ENCODE measurements at places on chromosomes 6 and 20.

DNA sequence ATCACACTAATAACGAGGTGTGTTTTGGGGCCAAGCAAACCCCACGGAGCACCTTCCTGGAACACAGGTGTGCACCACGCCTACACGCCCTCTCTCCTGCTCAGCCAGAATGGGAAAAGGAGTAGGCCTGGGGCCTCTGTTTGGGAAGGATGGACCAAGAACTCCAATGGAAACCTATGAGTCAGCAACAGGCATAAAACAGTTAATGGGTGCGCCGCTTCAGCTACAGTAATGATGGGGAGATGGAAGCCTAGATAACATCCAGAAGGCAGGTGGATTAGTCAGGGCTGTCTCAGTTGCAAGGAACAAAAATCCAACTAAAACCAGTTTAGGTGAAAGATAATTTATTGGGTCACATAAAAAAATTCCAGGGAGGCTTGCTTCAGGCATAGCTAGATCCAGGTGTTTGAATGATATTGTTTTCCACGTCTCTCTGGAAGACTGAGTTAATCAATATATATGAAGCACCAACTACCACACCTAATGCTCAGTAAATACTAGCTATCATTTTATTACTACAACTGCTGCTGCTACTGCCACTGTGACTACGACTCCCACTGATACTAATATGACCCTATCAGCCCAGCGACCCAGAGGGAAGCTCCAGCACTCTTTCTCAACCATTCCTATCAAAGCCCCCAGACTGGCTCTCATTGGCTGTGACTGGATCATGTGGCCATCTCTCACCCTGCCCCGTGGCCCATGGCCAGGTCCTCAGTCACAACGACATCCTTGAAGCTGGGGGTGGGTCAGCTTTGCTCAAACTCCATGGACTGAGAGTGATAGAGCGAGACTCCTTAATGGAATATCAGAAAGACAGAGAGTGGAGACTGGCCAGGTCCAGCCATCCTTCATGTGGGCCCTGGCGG is 155.2 kb upstream of the PTPN1 start:
- DNase-seq, result no peak

GRCh38 chr6:44004625-44005506 is 122.4 kb downstream of the MRPL14 start:
- DNase-seq, result no peak

GRCh38 chr20:13061381-13061780 is 52.6 kb downstream of the SPTLC3 start:
- no peak for DNase-seq

- DNase-seq, result no peak
These were observed 55.8 kb downstream of the FGD2 start for GRCh38 chr6:37061157-37061804.

DNA sequence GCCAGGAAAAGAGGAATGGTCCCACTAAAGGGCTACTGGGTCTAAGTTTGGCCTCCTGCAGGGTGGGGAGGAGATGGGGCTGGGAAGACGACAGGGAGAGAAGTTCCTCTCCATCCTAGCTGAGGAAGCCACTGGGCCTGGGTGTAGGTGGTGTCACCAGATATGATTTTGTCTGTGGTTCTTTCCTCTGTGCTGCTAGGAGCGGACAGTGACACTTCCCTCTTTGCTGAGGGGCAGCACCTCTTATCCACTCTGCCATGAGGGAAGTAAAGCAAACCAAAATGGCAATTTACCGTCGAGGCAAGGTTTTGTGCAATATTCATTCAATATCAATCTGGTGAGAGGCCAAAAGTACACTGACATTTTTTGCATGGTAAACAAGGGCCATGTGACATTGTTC is 33.0 kb upstream of the NR2E1 start:
- DNase-seq, result no peak

GRCh38 chr20:3352202-3352601 is 55.3 kb downstream of the DNAAF9 start:
- DNase-seq, result no peak

- DNase-seq, result no peak
These were observed 43.9 kb upstream of the DEK start for GRCh38 chr6:18308070-18308735.

- DNase-seq, result no peak
These were observed 25.9 kb downstream of the COL11A2 start for GRCh38 chr6:33166363-33166762.

GRCh38 chr6:52539607-52540006 is 37.3 kb downstream of the TRAM2 start:
- no peak for DNase-seq

- DNase-seq, result no peak
These were observed 18.2 kb downstream of the SNAP25 start for GRCh38 chr20:10236540-10237533.

DNA sequence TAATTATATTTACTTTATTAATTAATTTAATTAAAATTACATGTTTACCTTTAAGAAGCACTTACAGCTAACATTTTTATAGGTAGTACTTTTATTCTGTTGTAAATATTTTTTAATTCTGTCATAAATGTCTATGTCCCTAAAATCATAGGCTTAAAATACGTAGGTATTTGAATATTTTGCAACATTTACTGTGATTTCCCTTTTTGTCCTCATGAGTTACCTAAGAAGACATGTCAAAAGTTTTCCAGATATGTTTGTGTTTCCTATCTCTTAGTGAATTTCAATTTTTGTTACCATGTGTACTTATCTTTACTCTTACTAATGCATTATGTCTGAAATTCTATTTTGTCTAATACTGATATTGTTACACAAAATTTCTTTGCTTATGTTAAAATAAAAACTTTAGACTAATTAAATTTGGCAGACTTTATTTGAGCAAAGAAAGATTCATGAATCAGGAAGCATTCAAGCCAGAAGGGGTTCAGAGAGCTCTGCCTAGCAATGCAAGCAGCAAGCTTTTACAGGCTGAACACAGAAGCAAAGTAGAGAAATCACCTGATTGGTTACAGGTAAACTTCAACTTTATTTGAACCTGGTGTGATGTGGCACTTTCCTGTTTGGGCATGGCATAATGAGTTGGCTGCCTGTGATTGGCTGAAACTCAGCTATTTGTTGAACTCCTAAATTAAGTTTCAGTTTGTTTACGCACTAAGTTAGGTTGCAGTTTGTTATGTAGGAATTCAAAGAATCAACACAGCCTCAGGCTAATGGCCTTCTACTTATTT is 123.2 kb upstream of the TMEM170B start:
- no peak for DNase-seq

DNA sequence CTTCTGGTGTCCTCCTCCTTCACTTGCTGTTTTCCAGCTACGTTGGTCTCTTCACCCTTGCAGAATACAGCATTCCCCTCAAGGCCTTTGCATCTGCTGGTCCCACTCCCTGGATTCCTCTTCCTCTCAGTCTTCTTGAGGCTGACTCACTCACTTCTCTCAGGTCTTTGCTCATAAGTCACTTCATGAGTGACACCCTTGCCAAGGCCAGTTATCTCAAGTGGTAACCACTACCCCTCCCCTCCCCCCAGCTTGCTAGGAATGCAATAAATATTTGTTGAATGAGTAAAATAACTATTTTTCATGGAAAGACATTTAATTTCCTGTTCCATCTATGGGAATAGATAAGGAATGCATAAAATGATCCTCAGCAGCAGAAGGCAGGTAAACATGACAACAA is 131.7 kb downstream of the PLCB4 start:
- no peak for DNase-seq

- no peak for DNase-seq
These were observed 212.2 kb upstream of the CST7 start for GRCh38 chr20:24736844-24737211.

DNA sequence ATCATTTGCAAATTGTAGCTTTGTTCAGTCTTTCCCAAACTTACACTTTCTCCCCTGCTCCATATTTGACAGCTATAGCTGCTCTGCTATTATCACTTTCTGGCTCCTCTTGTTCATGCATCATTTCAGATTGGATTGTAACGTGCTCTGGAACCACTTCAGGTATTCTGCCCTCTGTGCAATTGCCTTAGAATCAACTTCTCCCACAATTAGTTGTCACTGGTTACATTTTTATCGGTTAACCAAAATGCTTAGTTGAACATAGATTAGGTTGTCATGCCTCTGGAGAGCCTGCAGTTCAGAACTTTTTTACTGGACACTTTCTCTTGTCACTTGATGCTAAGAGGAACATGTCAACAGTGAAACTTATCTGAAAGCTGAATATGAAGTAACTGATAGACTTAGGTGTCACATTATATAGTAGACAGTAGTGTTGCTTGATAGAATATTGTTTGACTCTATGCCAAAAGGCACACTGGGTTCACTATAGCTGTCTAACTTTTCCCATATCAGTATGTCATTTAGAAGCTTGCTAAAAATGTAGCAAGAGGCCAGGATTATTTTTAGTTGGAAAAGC is 127.7 kb upstream of the PTPRK start:
- no peak for DNase-seq

DNA sequence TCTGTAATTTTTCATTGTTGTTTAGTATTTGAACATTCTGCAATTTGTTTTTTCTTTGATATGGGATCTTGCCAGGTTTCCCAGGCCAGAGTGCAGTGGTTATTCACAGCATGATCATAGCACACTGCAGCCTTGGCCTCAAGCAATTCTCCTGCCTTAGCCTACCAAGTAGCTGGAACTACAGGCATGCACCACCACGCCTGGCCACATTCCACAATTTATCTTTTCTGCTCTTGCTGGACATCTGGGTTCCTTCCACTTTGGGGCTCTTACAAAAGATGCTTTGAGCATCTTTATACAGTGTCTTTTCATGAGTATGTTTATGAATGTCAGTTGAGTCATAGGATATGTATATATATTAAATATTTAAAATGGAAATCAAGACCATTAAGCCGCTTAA is 42.0 kb downstream of the PGM3 start:
- DNase-seq, result no peak

- no peak for DNase-seq
These were observed 553.8 kb upstream of the PTCHD4 start for GRCh38 chr6:48664826-48665225.

DNA sequence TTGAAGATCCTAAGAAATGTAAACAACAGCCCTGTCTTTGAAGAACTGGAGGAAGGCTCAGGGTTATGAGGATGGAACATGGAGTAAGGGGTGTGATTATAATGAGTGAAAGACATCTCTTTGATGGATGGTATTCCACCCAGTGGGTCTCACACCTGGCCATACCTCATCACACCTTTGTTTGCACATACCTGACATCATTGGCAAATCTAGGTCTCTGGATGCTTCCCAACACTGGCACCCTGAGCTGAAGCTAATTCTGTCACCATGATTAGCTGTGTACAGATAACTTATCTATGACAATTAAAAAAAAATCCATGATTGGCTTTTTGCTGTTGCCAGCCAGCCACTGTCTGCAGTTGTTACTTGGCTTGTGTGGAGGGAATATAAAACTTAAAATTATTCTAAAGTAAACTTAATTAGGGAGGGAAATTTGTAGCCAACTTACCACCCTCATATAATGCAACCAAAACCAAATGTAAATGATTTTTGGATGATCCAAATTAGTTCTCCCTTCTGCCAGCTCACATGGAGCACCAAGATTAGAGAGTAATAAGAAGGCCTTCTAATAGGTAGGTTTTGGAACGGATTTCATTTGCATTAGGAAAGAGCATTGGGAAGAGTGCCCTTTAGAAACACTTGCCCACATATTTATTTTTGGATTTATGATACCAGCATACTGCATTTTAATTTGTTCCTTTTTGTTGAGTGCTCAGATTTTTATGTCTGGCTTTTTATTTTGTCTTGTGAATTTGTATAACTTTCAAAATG is 249.5 kb downstream of the SOX4 start:
- DNase-seq, result no peak

- DNase-seq, result no peak
These were observed 5.4 kb downstream of the CTNNBL1 start for GRCh38 chr20:37699202-37699601.

GRCh38 chr6:73586416-73586974 is 65.7 kb upstream of the EEF1A1 start:
- no peak for DNase-seq

- DNase-seq, result no peak
These were observed 4.0 kb downstream of the STK4 start for GRCh38 chr20:44970243-44970757.

DNA sequence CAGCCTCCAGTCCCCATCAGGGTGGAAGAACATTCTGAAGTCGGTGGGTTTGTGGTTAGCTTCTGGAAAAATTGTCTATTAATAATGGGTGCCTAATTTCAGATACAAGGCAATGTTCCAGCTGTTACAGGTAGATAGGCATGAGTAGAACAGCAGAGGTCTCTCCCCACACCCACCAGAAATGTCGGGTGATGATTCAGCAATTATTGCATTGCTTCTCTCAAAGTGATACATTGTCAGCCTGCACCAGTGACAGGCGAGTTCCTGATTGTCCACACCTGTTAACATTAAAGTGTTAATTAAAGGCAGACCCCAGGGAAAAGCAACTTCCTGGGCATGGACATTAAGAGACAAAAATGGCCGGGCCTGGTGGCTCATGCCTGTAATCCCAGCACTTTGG is 18.9 kb upstream of the CLVS2 start:
- DNase-seq, result no peak

- DNase-seq, result no peak
These were observed 16.8 kb upstream of the ZMYND8 start for GRCh38 chr20:47373206-47373733.

DNA sequence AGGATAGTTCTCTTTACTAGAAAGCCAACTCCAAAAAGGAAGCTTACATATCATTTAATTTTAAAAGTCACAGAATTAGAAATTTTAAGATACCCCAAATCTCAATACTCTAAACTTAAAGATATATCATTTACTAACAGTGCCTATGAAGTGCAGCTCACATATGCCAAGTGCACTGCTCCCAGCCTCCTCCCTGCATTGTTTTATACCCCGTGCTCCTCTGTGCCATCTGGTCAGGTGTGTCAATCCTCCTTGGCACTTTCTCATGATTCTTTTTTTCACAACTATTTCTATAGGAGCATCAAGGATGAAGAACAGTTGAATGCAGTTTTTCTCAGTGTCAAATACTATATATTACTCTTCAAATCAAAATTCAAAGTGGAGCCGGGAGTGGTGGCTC is 8.8 kb downstream of the MAP7 start:
- DNase-seq, result no peak

DNA sequence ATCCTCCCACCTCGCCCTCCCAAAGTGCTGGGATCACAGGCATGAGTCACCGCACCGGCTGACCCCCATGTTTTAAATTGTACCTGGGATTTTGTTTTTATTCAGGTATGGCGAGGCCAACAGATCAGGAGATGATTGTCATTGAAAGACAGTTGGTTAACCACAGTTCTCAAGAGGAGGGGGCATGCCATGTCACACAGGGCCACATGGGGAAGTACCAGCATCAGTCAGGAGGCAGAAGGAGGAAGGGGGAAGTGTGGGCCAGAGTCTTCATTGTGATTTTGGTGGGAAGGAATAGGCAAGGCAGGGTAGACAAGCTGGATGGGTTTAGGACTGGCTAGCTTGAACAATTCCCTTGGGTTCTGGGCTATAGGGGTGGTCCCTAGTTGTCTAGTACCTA is 9.9 kb upstream of the MMP9 start:
- no peak for DNase-seq

Data from neuronal stem cell (in vitro differentiated cells).